ENCODE measurements at places on chromosomes 11 and 22. TPM values are rescaled to one million over a fixed set of nuclear protein-coding genes. Genes with fewer than 3 reads are reported as not detected.

DNA sequence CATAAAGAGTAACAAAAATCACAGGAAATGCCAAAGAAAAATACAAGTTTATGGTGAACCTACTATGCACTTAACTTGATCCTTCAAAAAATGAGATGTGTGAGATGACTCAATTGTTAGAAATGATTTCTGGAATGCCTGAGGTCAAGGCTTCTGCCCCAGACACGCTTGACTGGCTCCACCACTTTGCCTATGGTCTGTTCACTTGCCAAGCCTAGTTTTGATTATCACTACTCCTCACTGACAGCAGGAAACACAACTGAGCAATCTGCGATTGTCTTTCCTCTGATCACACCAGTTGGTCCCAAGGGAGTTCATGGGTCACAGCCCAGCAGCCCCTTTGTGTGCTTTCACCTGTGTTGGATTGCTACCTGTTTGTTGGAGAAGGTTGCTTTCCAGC lies 20.6 kb upstream of the PRDM10 start:
- no peak for DNase-seq
- H3K36me3 ChIP-seq: no peaks in the 10 kb centered on the region
- no peaks in the 10 kb centered on the region for H3K27me3 ChIP-seq
- H3K4me1 ChIP-seq: no peaks in the 10 kb centered on the region

- DNase-seq: no peak
- H3K4me3 ChIP-seq: no peak overlapping the region
- no peaks in the 10 kb centered on the region for H3K4me1 ChIP-seq
- no peak overlapping the region for H3K27ac ChIP-seq
Measured at GRCh38 chr11:72901374-72901773, 87.2 kb downstream of the ATG16L2 start.

DNA sequence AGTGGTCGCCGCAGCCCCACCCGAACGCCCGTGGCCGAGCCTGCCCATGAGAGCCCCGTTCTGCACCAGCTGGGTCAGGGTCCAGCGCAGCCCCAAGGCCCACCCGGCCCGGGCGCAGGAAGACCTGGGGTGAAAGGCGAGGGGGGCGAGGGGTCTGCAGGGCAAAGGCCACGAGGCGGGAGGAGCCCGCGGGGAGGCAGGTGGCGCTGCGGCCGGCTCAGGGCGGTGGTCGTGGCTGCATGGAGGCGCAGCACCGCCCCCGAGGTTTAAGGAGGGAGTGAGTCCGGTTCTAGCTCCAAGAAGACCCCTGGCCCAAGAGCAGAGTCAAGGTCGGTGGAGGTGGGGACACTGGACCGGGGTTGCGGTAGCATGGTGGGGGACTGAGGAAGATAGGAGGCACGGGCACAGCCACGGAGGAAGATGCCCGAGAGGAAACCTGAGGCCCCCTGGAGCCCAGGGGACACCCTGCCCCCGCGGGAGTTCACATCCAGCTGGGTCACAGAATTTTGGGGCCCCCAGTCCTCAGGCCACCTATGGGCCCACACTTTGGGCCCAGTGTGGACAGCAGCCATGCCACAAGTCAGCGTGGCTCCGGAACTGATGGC lies 514 bp upstream of the HDAC10 start:
- H3K36me3 ChIP-seq: peaks cover 3% of the 10 kb centered on the region
- DNase-seq: no peak
- H3K27me3 ChIP-seq: no peaks in the 10 kb centered on the region
- peaks cover 28% of the 10 kb centered on the region for H3K4me1 ChIP-seq

DNA sequence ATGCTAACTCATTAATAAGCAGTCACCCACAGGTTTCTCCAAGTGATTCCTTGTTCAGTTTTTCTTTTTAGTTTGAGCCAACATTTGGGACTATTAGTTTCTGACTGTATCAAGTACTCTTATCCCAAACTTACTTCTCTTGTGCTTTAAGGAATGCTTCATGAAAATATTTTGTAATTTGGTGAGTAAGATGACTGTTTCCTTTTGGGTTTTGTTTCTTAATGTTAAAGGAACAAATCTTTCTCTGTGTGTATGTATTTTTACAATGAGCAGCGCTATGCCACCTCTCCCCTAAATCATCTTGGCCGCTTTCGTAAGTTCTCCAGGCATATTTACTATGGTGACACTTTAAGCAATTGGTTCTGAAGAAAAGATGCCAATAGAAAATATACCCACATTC lies 72.4 kb downstream of the LDLRAD3 start:
- no peak for DNase-seq
- no peak overlapping the region for H3K4me3 ChIP-seq
- no peaks in the 10 kb centered on the region for H3K4me1 ChIP-seq

- H3K4me1 ChIP-seq: no peaks in the 10 kb centered on the region
- DNase-seq: no peak
- no peak overlapping the region for H3K4me3 ChIP-seq
- no peaks in the 10 kb centered on the region for H3K27me3 ChIP-seq
Measured at GRCh38 chr11:130997278-130997677, 81.0 kb upstream of the SNX19 start.

DNA sequence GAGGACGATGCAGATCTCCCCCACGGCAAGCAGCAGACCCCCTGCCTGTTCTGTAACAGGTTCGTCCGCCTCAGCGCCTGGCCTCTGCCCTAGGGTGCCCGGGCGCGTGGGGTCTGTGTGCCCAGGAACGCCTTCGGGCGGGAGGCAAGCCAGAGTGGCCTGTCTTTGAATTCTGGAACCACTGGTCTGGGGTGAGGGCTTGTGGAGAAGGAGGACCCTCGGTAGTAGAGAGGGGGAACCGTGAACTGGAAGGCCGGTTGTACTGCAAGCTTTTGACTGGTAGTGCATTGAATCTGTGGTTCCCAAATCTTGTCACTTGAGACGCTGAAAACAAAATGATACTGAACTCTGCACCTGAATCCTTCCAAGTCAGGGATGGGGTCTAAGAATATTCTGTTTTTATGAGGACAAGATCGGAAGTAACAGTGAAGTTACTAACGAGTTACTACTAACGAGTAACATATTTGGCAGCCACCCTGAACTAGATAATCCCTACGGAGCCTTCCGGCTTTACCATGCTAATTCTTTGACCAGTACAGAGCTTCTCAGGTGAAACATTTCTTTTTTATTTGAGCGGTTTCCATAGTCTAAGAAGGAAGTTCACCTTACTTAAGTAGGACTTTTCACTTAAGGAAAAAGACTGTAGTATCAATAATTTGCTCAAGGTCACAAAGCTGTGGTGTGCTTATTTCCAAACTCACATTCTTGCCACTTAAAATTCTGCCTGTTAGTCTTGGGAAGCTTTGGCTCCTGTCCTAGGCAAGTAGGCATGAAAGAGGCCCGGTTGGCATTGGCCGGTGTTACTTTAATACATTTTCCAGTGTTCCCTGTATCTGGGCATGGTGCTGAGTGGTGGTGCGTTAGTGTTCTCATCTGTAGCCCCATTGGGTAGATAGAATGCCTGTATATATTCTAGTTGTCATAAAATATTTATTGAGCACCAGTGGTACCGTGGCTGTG lies 860 bp downstream of the PRMT3 start:
- peak overlapping the region; percentile 79 for H3K4me3 ChIP-seq
- H3K36me3 ChIP-seq: peaks cover 5% of the 10 kb centered on the region
- H3K4me1 ChIP-seq: peaks cover 21% of the 10 kb centered on the region
- no peaks in the 10 kb centered on the region for H3K27me3 ChIP-seq

RIC3 gene
- 11.8 TPM for total RNA-seq

GSTT2 gene
- total RNA-seq: not detected

HBD gene
- not detected for total RNA-seq

All from CD8-positive, alpha-beta memory T cell (primary cell).